Mesenchymal stem cell (in vitro differentiated cells and primary cell): ENCODE measurements at places on chromosomes 1 and 21.
A peak's percentile ranks its signal among the peaks of the same experiment; 100 is the strongest.

- peak; percentile 44 for DNase-seq
Measured at GRCh38 chr1:100452641-100453040, 85.3 kb upstream of the GPR88 start.

GRCh38 chr1:21509351-21510112 is at the start of gene ALPL:
Gene ALPL (plus strand): TSS chr1:21509423. CDS start chr1:21554082, 44,659 bp downstream.
- DNase-seq: no peak

GRCh38 chr1:52111492-52111891 is 30.4 kb upstream of the ZFYVE9 start:
- DNase-seq: no peak

GRCh38 chr1:202225131-202225530 is 31.5 kb downstream of the LGR6 start:
- no peak for DNase-seq
